NCI-H748 treated with DMSO at 0.1 percent for 48 hours (cell line): ENCODE measurements at places on chromosomes 6 and 20.

GRCh38 chr6:144482142-144482541, 197.0 kb downstream of the UTRN start:
- peak; percentile 62 for DNase-seq

GRCh38 chr6:115514656-115515055, 546.0 kb downstream of the FRK start:
- DNase-seq, result no peak

- no peak for DNase-seq
Observed at GRCh38 chr20:22861231-22861980, 173.7 kb upstream of the SSTR4 start.

DNA sequence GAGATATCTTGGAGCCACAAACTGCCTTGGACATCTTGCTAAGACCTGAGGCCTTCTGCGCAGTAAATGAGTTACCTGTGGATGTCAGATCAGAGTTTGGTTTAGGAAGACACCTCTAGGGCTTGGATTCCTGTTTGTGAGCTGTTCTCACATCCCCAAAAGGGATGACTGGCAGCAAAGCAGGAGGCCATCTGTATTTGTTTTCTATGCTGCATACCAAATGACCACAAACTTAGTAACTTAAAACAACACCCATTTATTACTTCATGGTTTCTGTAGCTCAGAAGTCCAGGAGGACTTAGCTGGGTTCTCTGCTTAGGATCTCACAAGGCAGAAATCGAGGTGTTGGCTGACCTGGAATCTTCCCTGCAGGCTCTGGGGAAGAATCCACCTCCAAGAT, 116.7 kb downstream of the UNC5CL start:
- DNase-seq, result no peak

DNA sequence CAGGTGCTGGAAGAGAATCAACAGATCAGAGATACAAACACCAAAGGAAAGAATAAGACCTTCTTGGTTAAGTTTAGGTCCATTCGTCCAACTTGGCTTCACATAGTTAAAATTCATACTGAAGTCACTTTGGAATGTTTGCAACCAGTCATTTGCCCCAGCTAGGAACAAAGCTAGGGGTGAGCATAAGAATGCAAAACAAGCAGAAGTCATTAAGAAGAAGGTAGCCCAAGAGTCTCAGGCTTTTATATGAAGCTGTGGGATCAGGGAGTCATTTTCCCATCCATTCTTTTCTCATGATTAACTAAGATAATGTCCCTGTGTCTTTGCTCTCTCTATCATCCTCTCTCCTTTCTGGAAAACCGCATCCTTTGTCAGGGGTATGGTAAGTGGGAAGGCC, 51.5 kb upstream of the TMEM170B start:
- no peak for DNase-seq

GRCh38 chr6:83042467-83043053, 23.1 kb downstream of the UBE3D start:
- DNase-seq, result no peak

GRCh38 chr6:129776542-129777330, 66.8 kb upstream of the ARHGAP18 start:
- DNase-seq, result no peak

DNA sequence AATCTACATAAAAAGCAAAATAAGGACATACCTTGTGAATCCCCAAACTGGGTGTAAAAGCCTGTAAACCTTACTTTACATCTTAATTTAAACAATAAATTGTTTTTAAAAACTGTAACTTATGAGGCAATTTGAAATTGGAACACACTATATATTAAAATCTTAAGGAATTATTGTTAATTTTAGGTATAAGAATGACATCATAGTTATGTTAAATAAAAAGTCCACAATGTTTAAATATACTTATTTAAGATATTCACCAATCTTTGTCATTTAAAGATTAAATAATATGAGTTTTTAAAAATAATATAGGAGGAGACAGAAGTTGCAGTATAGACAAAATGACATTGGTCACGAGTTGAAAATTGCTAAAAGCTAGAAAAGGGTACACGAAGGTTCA, 621.9 kb upstream of the POU3F2 start:
- DNase-seq, result no peak

DNA sequence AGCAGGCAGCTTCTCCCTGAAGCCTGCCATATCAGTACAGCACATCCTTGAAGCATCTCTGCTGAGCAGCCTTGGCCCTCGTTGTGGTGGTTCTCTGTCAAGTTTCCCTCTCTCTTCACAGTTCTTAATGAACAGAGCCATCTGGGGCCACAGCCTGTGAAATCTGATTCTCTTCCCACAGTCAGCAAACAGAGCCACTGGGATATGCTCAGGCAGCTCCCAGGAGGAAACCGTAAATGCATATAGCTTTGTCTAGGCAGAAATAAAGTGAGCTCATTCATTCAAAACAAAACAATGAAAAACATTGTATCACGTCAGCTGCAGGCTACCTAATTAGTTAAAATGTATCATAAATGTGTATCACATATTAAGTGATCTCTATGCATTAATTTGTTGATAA, 80.3 kb downstream of the TBC1D7 start:
- DNase-seq, result peak; percentile 25

DNA sequence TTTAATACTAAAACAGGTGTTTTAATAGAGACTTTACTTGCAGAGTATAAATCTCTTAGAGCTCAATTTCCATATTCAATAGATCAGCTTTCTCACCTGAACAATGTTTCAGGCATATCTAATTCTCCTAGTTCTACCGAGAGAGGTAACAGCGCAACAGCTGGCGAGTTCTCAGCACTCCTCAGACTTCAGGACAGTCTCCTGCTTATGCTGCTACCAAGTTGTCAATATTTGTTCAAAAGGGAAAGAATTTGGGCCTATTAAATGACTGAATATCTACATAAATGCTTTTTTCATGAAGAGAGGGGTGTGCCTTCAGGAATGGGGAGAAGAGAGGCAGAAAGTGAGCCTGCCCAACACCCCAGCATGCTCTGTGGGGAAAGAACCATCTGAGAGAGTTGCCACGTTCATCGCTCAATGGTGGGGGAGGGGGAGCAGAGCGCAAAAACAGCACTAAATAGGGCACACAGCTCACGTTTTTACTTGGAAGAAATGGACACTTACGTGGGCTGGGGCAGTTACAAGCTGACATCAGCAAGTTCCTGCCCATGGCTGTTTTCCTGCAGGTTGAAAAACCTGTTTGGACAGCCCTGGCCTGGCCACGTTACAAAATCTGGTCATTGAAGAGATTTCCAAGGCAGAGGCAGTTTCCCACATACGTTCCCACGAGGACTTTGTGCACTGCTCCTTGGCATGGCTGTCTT, 38.0 kb downstream of the EZR start:
- no peak for DNase-seq

DNA sequence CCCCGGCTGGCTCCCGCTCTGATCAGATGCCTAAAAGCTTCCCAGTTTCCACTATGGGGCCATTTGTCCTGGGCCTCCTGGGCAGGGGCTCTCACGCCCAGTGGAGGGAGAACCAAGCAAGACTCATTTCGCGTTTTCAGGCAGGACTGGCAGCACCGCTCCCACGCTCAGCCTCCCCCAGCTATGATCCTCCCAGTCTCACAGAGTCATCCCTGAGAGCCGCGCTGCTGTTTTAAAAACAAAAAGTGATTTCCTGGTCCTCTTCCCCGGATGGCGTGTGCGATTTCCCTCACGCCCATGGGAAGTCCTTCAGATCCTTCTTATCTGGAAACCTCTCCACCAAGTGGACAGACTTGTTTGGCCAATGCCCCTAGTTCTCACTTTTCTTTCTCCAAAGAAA, at the start of gene ADGRF5:
ADGRF5 (minus strand) TSS at position 208 of the 400 bp plus-strand sequence. CDS start 15,176 bp downstream, outside the sequence.
- DNase-seq, result no peak

DNA sequence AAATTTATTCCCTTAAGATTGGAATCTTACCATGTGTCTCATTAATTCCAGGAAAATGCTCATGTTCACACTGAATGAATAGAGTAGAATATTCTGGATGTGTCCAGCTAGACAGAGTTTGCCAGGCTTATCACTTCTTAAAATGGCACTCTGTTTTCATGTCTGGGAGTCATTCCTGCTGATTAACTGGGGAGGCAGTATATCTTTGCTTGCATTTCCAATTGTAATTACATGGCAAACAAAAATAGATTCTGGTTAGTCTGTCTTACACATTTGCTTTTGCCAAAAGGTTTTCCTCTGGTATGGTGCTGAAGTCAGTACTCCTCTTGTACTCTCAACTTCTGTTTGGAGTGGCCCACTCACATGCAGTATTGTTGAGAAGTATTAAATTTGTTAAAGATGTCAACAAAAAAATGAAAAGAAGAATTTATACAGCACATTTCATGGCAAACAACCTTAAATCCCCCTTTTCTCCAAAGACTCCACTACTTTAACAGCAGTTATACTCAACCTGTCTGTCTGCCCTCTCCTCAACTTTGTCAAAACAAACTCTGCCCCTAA, 70.2 kb downstream of the TENT5A start:
- DNase-seq, result peak; percentile 21

- no peak for DNase-seq
Observed at GRCh38 chr6:38755207-38755606, 40.1 kb downstream of the DNAH8 start.

- peak; percentile 61 for DNase-seq
Observed at GRCh38 chr6:35808688-35809087, 3.5 kb downstream of the LHFPL5 start.

- no peak for DNase-seq
Observed at GRCh38 chr20:36482044-36482473, 59.3 kb upstream of the MYL9 start.

GRCh38 chr6:13024616-13025015, 303.7 kb downstream of the TBC1D7 start:
- no peak for DNase-seq

DNA sequence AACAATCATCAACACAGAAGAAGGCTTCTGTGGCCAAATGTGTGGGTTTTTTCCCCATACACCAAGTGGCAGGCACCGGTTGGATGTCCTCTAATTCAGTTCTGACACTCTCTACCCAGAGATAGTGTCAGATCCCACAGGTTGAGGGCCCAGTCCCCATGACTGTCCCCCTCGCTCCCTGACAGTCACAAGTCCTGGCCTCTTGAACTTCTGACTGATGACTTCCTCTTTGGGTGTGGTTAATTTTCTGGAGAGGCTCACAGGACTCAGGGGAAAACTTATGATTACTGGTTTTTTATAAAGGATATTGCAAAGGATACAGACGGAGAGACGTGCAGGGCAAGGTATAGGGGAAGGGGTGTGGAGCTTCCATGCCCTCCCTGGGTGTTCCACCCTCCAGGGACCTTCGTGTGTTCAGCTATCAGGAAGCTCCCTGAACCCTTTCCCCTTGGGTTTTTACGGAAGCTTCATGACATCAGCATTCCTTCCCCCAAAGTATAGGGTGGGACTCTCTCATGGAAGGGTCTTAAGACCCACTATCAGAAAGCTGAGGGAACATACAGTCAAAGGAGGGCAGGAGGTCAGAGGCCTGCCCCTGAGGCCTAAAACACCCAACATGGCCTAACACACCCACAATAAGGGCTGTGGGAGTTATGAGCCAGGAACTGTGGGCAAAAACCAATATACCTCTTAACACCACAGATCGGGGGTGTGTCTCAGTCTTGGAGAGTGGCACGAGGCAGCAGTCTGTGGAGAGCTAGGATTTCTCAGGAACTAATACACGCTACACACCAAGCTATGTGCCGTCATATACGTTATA, 33.3 kb downstream of the FARS2 start:
- DNase-seq, result no peak

DNA sequence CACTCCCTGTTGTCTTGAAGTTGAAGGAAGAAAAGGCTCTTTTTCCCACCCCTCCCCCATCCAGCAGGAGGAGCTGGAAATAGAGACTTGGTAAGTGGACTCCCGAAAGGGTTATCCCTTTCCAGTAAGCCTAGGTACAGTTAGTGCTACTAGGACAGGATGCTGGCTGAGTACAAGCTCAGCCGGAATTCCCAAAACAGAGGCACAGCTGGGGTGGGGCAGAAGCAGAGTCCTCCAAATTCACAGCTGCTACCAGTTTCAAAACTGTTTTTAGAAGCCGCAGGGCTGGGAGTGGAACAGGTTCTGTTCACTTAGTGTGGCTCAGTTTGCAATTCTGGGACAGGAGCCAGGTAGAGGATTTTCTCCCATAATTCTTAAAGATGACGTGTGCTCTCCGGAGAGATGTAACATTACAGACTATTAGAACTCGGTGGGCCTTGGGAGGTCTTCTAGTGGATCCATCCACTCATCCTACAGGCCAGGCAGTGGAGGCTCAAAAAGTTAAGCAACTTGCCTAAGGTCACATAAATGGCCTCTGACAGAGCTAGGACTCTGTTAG, 19.0 kb upstream of the UTRN start:
- no peak for DNase-seq

GRCh38 chr6:43639984-43640800, 4.6 kb downstream of the MAD2L1BP start:
- no peak for DNase-seq

DNA sequence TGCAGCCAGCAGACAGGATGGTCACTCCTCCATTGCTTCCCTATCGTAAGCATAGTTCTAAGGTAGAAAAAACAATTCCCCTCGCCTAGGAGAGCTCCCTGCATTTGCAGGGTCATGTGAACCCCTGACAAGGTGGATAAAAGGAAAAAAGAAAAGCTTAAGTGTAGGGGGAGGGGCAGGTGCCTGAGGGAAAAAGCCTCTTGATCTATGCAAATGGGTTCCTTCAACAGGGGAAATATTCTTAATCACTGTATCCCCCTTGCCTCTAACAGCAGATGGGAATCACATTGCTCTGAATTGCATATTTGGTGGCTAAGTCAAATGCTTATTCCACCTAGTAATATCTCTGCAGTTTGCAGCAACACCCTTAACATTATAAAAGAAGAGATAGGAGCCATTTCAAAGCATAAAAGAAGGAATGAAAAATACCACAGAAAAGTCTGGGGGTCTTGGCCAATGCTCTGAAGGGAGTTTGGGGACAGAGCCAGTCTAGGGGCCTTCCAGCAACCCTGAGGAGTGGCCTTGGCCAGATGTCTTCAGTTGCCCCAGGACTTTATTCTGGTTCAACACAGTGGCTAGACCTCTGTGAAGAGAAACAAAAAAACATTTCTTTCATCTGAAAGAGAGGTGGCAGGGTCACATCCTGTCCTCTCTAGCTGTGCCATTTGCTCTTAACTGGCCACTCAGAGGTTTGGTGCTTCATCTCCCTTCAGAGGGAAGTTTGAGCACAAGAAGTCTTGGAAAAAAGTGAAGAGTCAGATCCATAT, 660.4 kb upstream of the GJE1 start:
- no peak for DNase-seq

DNA sequence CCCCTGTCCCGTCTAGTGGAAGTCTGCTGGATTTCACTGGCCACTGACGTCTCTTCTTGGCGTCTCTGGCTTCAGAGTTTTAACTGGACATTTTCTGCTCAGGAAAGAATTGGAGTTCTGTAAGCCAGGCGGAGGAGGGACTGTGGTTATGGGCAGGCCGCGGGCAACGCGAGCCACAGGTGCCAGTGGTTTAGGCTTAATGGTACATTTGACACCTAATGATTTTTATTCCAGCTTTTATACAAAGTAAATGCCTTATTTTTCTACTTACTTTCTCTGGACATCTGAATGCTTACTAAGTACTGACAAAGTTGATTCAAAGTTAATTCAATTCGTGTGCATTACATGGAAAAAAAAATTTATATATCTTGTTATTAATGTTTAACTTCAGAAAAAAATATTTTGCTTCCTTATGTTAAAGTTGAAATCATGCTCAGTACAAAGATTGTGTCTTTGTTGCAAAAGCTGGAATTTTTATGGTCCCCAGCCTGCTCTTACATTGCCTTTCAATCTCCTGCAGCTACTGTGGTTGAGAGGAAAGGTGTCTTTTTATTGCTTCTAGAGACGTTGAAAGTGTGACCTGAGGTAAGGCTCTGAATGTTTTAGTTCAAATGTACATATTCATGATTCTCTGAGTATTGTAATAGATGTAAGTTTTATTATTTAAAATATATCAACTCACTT, 231.0 kb downstream of the SMOC2 start:
- no peak for DNase-seq

- no peak for DNase-seq
Observed at GRCh38 chr6:33983109-33983716, 162.7 kb downstream of the GRM4 start.
